Mesothelial cell of epicardium (in vitro differentiated cells): ENCODE measurements at places on chromosomes 16 and 17.

DNA sequence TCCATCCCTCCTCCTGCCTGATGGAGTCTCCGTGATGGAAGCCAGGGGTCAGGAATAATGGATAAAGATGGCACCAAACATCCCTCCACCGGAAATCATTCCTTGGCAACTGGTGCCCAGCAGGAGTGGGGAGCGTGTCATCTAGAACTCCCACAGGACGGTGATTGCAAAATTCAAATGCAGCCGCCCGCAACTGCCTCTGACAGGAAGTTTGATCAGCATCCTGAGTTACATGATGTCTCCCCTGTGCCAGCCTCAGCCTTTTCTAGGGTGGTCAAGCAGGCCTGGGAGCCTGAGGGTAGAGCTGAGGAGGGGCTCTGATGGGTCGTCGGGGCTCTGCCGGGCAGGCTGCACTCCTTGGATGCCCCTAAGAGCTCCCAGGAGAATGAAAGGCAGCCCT lies 52.8 kb downstream of the GSG1L start:
- DNase-seq, result no peak

- DNase-seq, result no peak
These were observed 9.3 kb downstream of the JPT1 start for GRCh38 chr17:75144816-75145512.

GRCh38 chr17:1621273-1621954 lies 7.2 kb downstream of the SLC43A2 start:
- no peak for DNase-seq

DNA sequence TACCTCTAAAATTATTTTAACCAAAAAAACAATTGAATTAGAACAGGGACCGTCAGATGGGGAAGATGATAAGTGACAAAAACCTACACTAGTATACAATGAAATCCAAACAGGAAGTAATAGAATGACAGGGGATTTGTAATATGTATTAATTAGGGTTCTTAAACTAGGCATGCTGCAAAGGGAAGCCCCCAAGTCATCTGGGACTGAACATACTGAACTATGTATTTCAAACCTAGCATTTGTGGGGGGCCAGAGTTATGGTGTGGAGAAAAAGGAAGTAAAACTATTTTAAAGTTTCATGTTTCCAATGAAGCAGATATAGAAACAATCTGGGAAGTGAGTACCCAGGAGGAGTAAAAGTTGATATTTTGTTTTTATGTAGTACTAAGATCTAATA lies 133.2 kb upstream of the HS3ST3A1 start:
- DNase-seq, result no peak

- DNase-seq, result no peak
These were observed 38.4 kb downstream of the TSC2 start for GRCh38 chr16:2086106-2086742.

- DNase-seq, result no peak
These were observed 95.8 kb downstream of the IRF8 start for GRCh38 chr16:85994492-85995490.

GRCh38 chr17:80183581-80184422 lies 14.0 kb downstream of the CARD14 start:
- DNase-seq, result no peak

GRCh38 chr17:82414548-82415281 lies 3.4 kb upstream of the HEXD start:
- DNase-seq, result peak; percentile 88

- no peak for DNase-seq
These were observed 11.3 kb upstream of the SRRM2 start for GRCh38 chr16:2741168-2741567.

- no peak for DNase-seq
These were observed 58.3 kb downstream of the B9D1 start for GRCh38 chr17:19304209-19304608.

DNA sequence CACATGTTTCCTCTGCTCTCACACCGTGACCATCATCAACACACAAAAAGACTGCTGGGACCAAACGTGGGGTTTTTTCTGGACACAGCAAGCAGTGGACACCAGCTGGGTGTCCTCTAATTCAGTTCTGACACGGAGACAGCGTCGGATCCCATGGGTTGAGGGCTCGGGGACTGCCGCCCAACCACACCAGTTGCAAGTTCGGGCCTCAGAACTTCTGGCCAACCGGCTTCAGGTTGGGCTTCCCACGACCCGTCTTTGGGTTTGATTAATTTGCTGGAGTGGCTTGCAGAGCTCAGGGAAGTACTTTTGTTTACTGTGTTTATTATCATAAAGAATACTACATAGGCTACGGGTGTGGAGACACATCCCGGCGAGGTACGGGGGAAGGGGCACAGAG lies 97.8 kb downstream of the BANP start:
- DNase-seq, result no peak

DNA sequence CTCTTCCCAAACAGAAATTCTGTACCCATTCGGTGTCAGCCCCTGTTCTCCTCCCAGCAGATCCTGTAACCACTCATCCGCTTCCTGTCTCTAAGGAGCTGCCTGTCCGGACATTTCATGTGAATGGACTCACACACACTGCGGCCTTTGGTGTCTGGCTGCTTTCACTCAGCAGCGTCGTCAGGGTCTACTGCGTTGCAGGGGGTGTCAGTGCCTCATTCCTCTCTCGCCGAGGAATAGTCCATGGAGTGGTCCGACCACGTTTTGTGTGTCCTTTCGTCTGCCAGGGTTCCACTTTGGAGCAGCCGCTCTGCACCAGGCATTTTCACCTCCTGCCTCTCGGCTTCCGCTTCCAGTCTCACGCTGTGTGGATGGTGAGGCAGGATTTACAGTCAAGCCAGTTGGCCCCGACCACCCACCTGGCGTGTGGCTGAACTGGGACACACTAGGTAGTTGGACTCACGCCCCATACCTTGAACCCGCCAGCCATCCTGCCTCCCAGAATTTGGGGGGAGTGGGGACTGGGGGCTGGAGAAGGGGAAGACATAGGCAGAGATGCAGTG lies 188.2 kb upstream of the CIBAR2 start:
- no peak for DNase-seq

DNA sequence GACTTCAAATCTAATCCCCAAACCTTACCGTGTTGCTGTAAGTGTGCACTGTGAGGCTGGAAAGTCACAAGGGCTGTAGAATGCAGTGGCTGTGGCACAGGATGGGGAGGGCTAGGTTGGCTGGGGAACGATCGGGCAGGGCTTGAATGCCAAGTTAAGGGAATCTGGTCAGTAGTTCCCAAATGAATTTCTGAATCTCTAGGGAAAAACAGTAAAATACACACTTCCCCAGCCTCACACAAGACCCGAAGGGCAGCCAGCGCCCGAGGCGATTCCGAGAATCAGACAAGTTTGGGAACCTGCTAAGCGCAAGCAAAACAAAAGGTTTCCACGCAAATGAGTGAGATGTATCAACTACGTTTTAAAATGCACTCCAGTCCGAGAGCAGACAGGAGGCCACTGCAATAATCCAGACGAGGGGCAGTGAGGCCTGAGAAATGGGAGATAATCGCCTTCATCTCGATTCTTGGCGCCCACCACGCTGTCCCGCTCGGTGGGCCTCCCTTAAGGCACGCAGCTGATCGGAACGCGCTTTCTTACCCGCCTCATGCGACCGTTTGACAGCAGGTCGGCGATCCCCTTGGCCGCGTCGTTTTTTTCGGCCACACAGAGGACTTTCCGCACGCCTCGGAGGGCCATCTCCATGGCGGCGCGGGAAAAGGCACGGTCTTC lies 599 bp downstream of the TOP3A start:
- DNase-seq, result no peak
